ENCODE measurements at places on chromosomes 6 and 20.
A peak's percentile ranks its signal among the peaks of the same experiment; 100 is the strongest.

DNA sequence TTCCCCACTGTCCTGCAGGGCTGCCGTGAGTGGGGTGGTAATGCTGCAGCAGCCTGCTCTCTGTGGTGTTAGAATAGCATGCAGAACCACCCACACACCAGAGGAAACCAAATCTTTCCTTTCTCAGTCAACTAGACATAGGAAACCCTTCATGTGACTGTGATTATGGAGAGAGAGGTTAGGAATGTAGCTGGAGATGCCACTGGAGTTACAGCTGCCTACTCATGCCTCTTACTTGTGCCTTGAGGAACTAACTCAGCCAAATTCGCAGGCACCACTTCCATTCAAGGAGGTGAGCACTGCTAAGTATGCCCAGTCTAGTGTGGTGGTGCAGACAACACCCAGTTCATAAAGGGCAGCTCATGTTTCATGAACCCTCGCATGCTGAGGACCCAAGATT is 27.4 kb downstream of the MUC22 start:
- DNase-seq: no peak

GRCh38 chr6:74626288-74626687 is 579.6 kb downstream of the COL12A1 start:
- no peak for DNase-seq

- DNase-seq: no peak
Observed at GRCh38 chr6:19536838-19537237, 300.3 kb upstream of the ID4 start.

DNA sequence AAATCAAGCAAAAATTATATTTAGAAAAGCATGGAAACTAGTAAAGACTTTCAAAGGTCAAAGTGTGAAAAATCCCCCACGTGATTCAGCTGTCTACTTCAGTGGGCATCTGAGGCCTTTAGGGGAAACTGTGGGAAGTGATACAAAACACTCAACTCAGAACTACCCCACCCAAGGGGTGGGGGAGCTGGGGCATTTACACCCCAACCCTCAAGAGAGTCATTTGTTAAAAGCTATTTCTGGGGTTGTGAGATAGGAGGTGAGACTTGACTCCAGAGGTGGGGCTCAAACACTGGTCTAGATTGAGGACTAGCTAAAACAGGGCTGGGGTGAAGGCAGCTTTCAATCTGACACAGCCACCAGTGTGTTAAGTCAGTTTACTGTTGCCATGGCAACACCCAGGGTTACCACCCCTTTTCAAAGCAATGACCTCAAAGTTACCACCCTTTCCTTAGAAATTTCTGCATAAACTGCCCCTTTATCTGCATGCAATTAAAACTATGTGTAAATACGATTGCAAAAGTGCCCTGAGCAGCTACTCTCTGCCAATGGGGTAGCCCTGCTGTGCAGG is 9.9 kb upstream of the GTSF1L start:
- DNase-seq: no peak

DNA sequence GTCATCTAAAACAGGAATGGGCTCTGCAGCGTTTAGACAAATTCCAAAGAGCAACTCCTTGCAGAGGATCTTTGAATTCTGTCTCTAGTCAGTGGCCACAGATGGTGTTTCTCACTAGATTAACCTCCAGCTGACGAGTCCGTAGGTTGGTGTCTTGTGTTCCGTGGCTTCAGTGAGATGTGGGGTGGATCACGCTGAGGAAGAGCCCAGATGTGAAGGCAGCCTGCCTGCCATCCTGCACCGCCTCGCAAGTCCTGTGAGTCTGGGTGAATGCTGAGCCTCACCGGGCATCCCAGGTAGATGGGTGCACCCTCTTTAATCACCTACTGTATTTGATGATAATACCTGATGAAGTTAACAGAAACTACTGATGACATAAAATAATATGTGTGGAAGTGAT is 70.4 kb downstream of the THBS2 start:
- no peak for DNase-seq

GRCh38 chr20:55054453-55054852 is 579.1 kb downstream of the DOK5 start:
- no peak for DNase-seq

GRCh38 chr20:40883097-40883496 is 145.5 kb upstream of the TOP1 start:
- DNase-seq: no peak

GRCh38 chr20:32509639-32510066 is 75.5 kb downstream of the NOL4L start:
- no peak for DNase-seq

GRCh38 chr6:36626636-36627035 is 32.5 kb downstream of the SRSF3 start:
- no peak for DNase-seq

GRCh38 chr6:10556589-10556988 is 35.4 kb downstream of the GCNT2 start:
- DNase-seq: peak; percentile 34

GRCh38 chr6:1615853-1616420 is 6.2 kb downstream of the FOXC1 start:
- DNase-seq: no peak

GRCh38 chr6:41406728-41407489 is 71.5 kb downstream of the NCR2 start:
- DNase-seq: no peak

DNA sequence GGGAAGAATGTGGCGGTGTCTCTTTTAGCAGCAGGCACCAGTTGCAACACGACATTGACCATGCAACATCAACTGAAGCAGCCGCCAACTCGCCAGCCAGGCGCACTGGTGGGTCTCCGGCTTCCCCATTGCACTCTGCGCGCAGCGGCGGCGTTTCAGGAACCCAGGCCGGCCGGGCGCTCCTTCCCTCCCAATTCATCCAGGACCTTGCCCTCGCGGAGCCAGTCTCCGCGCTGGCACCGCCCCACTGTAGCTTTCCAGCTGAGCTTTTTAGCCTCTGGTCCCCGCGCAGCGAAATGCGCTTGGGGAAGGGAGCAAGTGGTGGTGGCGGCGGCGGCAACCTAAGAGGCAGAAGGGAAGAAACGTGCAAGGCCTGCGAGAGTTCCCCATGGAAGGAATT is 297.9 kb upstream of the RIMS1 start:
- no peak for DNase-seq

- no peak for DNase-seq
Observed at GRCh38 chr6:168206186-168206585, 113.4 kb downstream of the DACT2 start.

DNA sequence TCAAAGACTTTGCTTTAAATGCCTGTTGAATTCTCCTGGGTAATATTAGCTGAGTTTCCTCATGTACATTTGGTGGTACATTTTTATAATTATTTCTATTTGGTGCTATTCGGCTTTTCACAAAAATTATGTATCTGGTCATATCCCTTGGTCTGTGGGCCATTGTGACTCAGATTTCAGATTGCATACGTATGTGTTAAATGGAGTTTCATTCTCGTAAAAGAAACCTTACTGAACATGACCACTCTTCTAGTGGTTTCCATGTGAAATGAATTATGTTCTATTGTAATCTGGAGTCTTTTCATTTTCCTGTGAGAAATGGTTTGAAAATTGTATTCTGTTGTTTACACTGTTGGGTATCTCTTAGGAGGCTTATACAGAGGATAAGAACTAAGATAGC is 386.2 kb upstream of the FLRT3 start:
- DNase-seq: no peak

DNA sequence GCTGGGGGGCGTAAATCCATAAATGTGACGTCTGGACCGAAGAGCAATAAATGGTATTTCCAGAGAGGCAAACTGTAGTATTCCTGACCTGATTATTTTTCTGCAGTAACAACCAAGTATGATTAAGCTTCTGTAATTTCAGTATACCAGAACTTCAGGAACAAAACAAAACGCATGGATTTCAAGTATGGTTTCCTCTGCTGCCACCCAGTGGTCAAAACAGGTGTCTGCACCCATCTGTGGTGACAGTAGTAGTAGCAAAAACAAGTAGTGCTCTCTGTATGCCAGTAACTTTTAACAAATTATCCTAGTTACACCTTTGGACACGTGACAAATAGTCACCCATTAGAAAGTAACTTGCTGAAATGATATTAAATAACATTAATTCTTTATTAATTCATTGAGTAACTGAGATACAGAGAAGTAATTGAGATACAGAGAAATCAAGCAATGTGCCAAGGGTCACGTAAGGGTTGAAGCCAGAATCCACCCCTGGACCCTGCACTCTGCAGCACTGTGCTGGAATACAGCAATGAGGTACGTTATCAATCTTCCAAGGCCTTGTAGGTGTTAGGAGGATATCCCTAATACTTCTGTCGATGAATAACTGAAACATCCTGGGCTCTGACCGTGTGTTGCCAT is 7.9 kb downstream of the CALHM4 start:
- DNase-seq: peak; percentile 49

DNA sequence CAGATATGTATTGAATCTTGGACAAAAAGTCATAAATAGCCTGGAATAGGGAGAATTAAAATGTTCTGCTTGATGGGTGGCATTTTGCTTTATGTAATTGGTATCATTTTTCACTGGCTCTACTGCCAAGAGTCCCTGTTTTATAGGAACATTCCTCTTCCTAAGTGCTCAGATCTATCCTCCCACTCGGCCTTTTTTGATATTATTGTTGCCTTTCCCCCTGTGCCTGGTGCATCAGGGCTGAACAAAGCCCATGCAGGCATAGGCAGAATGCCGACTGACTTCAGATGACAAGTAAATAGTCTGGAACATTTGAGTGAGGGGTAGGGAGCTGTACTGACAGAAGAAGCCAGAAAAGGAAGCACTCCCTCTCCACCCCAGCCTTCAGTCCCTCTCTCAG is 127.0 kb downstream of the PKHD1 start:
- DNase-seq: no peak

DNA sequence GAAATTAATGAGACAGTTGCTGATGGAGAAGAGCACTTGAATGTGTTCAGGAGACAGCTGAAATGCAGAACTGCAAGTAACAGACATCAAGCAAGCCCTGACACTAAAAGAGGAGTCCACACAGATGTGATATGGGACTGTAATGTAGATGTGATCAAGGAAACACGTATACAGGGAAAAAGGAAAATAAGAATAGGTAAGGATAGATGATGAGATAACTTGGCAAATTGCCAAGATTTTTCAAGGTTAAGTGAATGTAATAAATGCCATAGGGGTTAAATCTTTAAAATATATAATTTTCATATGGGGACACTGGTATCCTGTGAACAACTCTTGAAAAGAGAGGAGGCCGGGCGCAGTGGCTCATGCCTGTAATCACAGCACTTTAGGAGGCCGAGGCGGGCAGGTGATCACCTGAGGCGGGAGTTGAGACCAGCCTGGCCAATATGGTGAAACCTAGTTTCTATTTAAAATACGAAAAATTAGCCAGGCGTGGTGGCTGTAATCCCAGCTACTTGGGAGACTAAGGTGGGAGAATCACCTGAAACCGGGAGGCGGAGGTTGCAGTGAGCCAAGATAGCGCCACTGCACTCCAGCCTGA is 7.2 kb upstream of the SNX14 start:
- DNase-seq: peak; percentile 5

DNA sequence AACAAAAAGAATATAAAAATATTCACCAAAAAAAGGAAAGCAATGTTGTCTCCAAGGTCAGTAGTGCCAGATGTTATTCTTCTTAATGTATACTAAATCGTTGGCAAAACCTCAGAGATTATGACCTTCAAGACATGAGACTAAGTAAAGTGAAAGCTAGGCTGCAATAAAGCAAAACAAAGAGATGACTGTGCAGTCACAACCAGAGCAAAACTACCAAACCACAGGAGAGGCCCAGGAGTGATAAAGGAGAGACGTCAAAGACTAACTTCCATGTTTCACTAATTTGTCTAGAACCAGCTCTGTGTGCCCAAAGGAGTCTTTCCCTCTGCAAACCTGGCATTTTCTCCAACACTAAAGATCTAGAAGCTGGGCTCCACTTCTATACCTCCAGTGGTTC is 155.9 kb upstream of the POU3F2 start:
- DNase-seq: no peak

GRCh38 chr20:38095017-38095686 is 61.6 kb downstream of the RPRD1B start:
- DNase-seq: no peak

- DNase-seq: no peak
Observed at GRCh38 chr6:25714765-25715164, 39.8 kb upstream of the SLC17A4 start.

DNA sequence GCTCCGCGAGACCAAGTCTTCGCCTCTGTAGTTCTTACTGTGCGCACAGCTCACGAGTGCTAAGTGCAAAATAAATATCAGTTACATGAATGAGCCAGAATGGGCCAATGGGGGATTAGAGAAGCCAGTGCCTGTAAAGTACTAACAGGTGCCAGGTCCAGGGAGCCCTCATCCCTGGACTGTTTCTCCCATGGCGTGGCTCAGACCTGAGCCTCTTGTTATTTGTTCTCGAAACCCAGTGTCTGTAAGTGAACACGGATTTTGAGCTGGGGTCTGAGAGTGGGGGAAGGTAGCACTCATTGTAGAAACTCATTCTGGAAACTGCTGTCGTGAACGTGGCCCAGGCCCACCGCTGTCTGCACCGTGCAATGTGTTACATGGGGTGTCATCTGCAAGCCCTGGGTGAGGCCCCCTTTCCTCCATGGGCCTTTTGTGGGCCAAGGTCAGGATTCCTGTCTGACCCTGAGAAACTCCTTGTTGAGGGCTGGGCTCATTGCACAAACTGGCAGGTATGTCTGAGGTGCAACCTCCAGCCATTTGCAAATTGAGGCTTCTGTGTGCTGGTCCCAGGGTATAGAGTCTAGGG is 154.7 kb downstream of the SYCP2 start:
- DNase-seq: no peak

DNA sequence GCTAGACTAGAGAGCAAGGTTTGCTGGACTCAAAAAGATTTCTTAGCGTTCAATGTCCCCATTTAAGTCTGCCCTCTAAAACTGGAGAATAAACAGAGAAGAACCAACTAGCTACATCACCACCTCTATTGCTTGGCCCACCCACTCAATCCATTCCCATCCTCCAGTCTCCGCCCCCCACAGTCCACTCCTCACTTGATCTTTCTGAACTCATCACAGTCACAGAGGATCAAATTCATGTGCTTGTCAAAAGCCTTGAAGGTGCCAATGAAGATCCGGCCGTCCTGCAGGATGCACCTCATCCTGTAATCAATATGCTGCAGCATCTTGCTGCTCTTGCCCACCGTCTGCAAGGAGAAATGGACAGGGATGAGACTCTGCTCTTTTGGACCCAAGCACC is 3.2 kb downstream of the SNRPB start:
- DNase-seq: no peak

- peak; percentile 76 for DNase-seq
Observed at GRCh38 chr20:39081255-39081654, 119.1 kb downstream of the DHX35 start.

GRCh38 chr6:73927421-73927820 is 231.4 kb downstream of the CD109 start:
- no peak for DNase-seq

DNA sequence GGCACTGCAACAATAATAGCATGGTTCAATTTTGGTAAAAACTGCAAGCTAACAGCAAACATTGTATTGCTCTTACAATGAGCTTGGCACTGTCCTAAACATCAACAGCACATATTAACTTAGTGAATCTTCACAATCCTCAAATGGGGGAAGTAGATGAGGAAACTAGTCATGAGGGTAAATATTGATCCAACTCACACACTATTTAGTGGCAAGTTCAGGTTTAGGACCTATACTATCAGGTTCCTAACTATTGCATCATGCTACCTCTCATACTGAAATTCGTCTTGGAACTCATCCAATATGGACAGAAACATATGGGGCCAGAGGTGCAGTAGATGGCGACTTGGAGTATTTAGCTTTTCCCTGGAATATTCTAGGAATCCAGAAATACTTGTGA is 34.2 kb downstream of the FKBP1C start:
- no peak for DNase-seq

GRCh38 chr6:4093288-4093687 is 14.4 kb upstream of the FAM217A start:
- peak; percentile 82 for DNase-seq

- DNase-seq: no peak
Observed at GRCh38 chr6:3329393-3330051, 70.8 kb downstream of the PSMG4 start.

All from NCI-H2227 treated with DMSO at 0.1 percent for 48 hours (cell line).